ENCODE measurements at places on chromosomes 4 and X. TPM values are rescaled to one million over a fixed set of nuclear protein-coding genes. Genes with fewer than 3 reads are reported as not detected.

UXT gene
- 193 TPM for polyA plus RNA-seq

ZNF630 gene
- 1.3 TPM for polyA plus RNA-seq

ARHGEF6 gene
- 15.2 TPM for polyA plus RNA-seq

DNA sequence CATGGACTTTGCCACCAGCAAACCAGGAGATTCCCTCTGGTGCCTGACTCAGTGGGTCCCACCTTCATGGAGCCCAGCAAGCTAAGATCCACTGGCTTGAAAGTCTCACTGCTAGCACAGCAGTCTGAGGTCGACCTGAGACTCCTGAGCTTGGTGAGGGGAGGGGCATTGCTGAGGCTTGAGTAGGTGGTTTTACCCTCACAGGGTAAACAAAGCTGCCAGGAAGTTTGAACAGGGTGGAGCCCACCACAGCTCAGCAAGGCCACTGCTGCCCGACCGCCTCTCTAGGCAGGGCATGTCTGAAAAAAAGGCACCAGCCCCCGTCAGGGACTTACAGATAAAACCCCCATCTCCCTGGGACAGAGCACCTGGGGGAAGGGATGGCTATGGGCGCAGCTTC is 28.1 kb downstream of the FAM9A start:
- no peak for DNase-seq

DNA sequence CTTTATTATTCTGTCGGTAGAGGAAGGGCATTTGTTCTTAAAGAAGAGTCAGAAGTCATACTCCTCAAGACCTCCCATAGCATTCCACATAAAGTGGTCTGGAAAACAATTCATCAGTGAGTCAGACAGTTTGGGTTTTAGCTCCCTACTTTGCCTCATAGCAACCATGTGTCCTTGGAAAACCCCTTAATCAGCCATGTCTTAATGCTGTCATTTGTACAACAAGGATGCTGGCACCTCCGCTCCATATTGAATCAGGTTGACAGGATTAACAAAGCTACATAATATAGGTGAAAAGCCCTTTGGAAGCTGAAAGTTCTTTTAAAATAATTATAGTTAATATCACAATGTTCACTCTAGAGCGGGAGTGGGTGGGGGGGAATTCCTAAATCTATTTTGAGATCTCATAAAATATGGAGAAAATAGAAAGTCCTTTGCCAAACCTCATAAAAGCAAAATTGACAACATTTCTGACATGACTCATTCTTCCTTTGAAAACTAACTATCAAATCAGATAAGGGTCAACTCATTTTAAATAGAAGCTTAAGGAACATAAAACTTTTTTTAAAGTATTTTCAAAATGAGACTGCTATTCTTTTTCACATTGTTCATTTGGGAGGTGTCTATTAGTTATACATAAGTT is 37.3 kb upstream of the GUCY1A1 start:
- DNase-seq = no peak

GRCh38 chrX:30657196-30658161 is 4.3 kb downstream of the GK start:
- no peak for DNase-seq
